ENCODE measurements at places on chromosomes 13 and 19. TPM values are rescaled to one million over a fixed set of nuclear protein-coding genes. Genes with fewer than 3 reads are reported as not detected.

DNA sequence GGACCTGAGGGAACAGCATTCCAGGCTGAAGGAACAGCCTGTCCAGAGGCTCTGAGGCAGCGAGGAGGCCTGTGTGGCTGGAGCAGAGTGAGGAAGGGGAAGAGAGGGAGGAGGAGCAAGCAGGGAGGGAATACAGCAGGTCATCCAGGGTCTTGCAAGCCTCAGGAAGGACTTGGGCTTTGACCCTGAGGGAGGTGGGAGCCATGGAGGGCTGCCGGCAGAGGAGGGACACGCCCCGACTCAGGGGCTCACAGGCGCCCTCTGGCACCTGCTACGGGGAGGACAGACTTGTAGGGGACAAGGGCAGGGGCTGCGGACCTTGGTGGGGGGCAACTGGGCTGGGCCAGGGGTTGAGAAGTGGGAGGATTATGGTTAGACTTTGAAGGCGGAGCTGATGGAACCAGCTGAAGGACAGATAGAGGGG is 4.7 kb downstream of the TINCR start:
- H3K4me1 ChIP-seq = no peaks in the 10 kb centered on the region
- no peak overlapping the region for H3K27ac ChIP-seq
- no peak overlapping the region for H3K4me3 ChIP-seq

LYPD3 gene
- total RNA-seq = 4.1 TPM

- H3K36me3 ChIP-seq = no peaks in the 10 kb centered on the region
- H3K27ac ChIP-seq = no peak overlapping the region
- no peaks in the 10 kb centered on the region for H3K27me3 ChIP-seq
- H3K4me1 ChIP-seq = no peaks in the 10 kb centered on the region
- DNase-seq = peak; percentile 27
Observed at GRCh38 chr19:597406-598315, 8.0 kb downstream of the HCN2 start.

CYP4F12 gene
- total RNA-seq = 0.16 TPM

DNA sequence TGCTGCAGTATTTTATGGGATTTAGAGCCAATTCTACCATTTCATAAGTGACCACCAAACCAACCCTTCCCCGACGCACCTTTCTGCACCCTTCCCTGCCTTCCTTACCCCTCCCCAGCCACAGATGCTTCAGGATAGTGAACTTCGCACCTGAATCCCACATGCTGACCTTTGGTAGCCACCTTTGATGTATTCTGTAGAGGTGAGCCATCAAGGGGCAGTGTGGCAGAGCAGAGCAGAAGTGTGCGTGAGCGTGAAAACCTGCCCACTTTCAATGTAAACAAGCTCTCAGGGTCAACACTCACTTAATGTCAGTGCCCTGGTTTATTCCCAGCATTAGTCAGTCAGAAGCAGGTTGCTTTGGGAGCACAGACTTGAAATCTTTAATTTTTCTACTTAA is 107.7 kb downstream of the FRY start:
- H3K4me3 ChIP-seq = no peak overlapping the region
- no peaks in the 10 kb centered on the region for H3K4me1 ChIP-seq
- H3K36me3 ChIP-seq = no peaks in the 10 kb centered on the region

DNA sequence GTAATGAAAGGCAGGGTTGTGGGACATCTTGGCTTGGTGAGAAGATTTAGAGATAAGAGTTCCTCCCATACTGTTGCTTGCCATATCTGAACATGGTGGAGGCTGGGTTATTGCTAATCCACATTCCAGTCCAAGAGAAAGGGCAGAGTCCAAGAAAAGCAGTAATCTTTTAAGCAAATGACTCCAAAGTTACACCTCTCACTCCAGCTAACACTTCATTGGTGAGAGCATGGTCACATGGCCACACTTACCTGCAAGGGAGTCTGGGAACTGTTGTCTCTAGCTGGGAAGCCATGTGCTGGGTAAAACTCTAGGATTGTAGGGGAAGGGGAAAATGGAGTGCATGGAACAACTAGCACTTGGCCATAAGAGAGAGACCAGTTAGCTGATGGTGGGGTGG is 5.6 kb downstream of the C19orf81 start:
- H3K36me3 ChIP-seq = peaks cover 4% of the 10 kb centered on the region
- H3K4me1 ChIP-seq = peaks cover 24% of the 10 kb centered on the region
- no peak overlapping the region for H3K4me3 ChIP-seq

DNA sequence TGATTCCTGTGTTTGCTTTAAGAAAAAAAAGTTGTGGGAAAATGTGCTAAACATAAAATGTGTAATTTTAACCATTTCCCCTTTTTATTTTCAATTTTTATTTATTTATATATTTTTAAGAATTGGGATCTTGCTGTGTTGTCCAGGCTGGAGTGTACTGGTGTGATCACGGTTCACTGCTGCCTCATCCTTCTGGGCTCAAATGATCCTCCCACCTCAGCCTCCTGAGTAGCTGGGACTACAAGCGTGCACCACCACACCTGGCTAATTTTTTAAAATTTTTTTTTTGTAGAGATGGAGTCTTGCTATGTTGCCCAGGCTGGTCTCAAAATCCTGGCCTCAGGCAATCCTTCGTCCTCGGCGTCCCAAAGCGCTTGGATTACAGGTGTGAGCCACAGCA is 19.0 kb downstream of the CACNG6 start:
- no peak overlapping the region for H3K27ac ChIP-seq
- H3K4me1 ChIP-seq = no peaks in the 10 kb centered on the region
- no peak overlapping the region for H3K4me3 ChIP-seq
- H3K27me3 ChIP-seq = peaks cover 37% of the 10 kb centered on the region

GRCh38 chr13:73417012-73417615 is 358.3 kb downstream of the KLF5 start:
- no peaks in the 10 kb centered on the region for H3K36me3 ChIP-seq
- no peak overlapping the region for H3K4me3 ChIP-seq
- no peak for DNase-seq
- H3K27ac ChIP-seq = no peak overlapping the region

CYP2A7 gene
- not detected for total RNA-seq

DNA sequence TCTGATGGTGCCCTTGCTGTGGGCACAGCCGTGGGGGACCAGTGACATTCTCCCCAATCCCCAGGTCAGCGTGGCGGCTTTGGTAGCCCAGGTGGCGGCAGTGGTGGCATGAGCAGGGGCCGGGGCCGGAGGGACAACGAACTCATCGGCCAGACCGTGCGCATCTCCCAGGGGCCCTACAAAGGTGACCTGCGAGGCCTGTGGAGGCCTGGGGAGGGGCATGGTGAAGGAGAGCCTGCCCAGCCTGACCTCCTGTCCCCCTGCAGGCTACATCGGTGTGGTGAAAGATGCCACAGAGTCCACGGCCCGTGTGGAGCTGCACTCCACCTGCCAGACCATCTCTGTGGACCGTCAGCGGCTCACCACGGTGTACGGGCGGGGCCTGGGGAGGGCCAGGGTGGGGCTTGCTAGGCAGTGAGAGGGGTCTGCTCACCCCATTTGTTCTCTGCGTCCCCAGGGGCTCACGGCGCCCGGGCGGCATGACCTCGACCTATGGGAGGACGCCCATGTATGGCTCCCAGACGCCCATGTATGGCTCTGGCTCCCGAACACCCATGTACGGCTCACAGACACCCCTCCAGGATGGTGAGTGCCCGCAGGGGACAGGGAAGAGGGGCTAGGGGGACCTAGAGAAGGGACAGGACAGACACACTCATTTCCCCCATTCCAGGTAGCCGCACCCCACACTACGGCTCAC is 7.7 kb upstream of the TIMM50 start:
- H3K36me3 ChIP-seq = peaks cover 48% of the 10 kb centered on the region
- H3K4me3 ChIP-seq = no peak overlapping the region
- no peak for DNase-seq
- H3K27me3 ChIP-seq = no peaks in the 10 kb centered on the region
- peaks cover 29% of the 10 kb centered on the region for H3K4me1 ChIP-seq

CGB2 gene
- total RNA-seq = 1.4 TPM

DNA sequence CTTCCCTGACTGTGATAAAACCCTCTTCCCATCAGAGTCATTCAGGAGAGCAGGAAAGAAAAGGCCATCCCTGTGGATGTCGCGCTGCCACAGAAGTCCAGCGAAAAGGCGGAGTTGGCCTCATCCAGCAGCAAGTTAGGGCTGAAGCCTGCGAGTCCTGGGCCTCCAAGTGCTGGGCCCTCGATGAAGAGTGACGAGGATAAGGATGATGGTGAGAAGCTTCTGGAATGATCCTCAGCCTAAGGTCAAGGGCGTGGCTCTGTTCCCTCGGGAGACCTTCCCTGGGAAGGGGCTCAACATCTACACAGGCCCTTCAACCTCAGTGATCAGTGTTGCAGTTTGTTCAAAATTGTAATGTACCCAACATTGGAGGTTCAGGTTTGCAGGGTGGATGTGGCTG is 22.3 kb downstream of the TEX29 start:
- H3K27ac ChIP-seq = no peak overlapping the region
- H3K4me1 ChIP-seq = no peaks in the 10 kb centered on the region
- no peaks in the 10 kb centered on the region for H3K27me3 ChIP-seq
- H3K4me3 ChIP-seq = no peak overlapping the region

DNA sequence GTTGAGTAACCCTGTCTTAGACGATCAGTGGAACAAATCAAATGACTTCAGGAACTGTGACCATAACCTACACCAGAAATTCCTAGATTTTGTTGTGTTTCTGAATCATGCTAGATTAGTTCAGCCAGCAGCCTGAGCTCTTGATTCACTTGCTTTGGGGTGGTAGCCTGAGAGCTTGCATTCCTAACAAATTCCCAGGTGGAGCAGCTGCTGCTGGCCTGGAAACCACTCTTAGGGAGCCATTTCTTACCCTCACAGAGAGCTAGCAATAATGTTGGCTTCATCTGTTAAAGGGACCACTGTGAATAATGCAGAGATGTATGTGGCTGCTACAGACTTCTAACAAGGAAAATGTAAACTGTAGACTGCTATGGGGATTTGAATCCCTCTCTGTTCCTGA is 388.1 kb upstream of the PRR20A start:
- no peaks in the 10 kb centered on the region for H3K27me3 ChIP-seq
- no peaks in the 10 kb centered on the region for H3K36me3 ChIP-seq
- H3K4me3 ChIP-seq = no peak overlapping the region
- DNase-seq = no peak
- H3K27ac ChIP-seq = no peak overlapping the region

RFPL4AL1 gene
- total RNA-seq = not detected

GRIN2D gene
- 0.39 TPM for total RNA-seq

CLEC17A gene
- 0.29 TPM for total RNA-seq

ZNF610 gene
- total RNA-seq = 2.3 TPM

DNA sequence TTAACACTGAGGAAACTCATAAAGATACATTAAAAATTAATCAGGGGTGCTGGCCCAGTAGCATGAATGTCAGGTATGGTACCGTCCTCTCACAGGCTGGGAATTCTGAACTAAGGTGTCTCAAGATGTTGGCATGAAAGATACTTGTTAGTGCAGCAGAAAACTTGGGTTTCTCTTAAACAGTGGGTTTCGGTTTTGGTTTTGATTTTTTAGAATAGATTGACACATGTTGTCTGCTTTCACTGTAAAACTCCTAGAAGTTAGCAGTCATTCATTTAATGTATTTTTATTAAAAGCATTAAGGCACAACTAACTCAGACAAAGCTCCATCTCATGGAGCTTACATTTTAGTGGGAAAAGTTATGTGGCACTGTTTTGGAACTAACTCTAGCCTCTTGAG is 3.5 kb upstream of the OBI1 start:
- no peaks in the 10 kb centered on the region for H3K27me3 ChIP-seq
- no peak for DNase-seq
- no peak overlapping the region for H3K4me3 ChIP-seq
- H3K27ac ChIP-seq = no peak overlapping the region

DNA sequence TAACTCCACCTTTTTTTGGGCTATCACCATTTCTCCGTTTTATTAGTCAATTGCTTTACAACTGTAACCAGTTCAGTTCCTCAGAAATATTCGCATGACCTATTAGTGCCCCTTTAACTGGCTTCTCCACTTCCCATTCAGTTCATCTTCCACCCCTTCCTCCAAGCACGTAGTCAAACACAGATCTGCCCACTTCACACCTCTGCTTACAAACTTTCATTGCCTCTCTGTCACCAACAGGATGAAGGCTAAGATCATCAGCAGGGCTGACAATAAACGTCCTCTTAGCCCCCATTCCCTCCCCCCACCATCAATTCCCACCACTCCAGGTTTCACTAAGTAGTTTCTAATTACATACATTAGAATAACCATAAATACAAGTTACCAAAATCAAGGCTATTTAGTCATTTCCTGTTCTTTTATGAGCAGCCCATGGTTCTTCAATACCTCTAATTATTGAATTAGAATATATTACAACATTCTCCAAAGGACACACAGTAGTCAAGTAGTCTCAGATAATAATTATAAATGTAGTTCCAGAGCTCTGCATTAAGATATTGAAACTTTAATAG is 95.7 kb downstream of the SPRY2 start:
- no peak for DNase-seq
- no peaks in the 10 kb centered on the region for H3K27me3 ChIP-seq
- H3K4me3 ChIP-seq = no peak overlapping the region
- H3K4me1 ChIP-seq = no peaks in the 10 kb centered on the region

DNA sequence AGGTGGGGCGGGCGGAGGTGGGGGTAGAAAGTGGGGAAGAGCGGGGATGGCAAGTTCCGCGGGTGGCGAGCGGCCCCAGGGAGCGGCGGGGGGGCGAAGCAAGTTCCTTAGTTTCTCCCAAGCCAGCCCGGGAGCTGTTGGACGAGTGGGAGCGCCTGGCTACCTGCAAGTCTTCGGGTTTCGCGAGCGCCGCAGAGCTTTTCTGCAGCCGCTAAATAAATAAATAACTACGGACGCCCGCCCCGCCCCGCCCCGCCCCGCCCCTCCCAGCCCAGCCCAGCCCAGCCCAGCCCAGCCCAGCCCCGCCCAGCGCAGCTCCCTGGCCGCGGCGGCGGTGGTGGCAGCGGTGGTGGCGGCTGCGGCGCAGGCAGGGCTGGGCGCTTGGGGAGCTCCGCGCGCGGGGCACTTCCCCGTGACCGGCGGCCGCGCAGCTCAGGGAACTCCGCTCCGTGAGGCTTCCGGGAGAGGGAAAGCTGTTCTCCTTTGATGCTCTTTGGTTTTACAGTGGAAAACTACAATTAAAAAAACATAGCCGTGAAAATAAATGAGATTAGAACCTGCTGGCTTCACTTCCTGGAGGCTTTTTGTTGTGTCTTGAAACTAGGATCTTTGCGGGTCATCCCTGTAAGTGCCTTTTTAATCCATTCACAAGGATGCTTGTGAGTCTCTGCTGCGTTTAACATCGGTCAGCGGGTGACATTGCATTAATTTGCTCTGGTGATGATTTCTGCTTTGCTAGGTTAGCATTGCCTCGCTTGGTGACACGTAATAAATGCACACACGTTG is at the start of gene UBE2L5:
TSS of gene UBE2L5 (plus strand) at position 440 of the 786 bp plus-strand sequence. CDS start 5,498 bp downstream, outside the sequence.
- H3K27me3 ChIP-seq = no peaks in the 10 kb centered on the region
- peaks cover 8% of the 10 kb centered on the region for H3K4me1 ChIP-seq
- DNase-seq = peak; percentile 86

Data from activated T-cell treated with anti-CD3 and anti-CD28 coated beads, Interleukin-2, amount 50 U/mL, for 72 hours (primary cell).